ENCODE measurements at places on chromosomes 4 and X.

GRCh38 chrX:150984169-150984824 is 1.2 kb downstream of the HMGB3 start:
- DNase-seq = no peak
- H3K4me3 ChIP-seq = peak overlapping the region; percentile 22
- no peaks in the 10 kb centered on the region for H3K27me3 ChIP-seq
- no peak overlapping the region for H3K27ac ChIP-seq

GRCh38 chr4:66569228-66569627 is 898.9 kb upstream of the EPHA5 start:
- H3K4me3 ChIP-seq = no peak overlapping the region
- no peaks in the 10 kb centered on the region for H3K27me3 ChIP-seq
- no peak for DNase-seq
- H3K27ac ChIP-seq = no peak overlapping the region
- H3K4me1 ChIP-seq = no peaks in the 10 kb centered on the region
- no peaks in the 10 kb centered on the region for H3K36me3 ChIP-seq

DNA sequence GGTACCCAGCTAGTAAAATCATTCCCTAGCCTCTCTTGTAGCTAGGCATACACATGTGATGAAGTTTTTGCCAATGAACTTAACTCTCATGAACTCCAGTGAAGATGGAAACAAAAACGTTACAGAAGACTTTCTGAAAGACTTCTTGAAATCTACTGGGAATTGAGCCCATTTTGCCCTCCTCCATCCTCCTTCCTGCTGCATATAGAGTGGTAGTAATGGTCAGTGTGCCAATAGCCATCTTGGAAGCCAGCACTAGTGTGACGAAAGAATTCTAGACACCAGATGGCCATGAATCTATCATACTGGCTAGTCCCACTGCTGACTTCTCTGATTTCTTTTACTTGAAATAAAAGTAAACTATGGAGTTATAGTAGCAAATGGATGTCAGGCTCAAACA is 30.9 kb upstream of the PPA2 start:
- no peak for DNase-seq
- no peak overlapping the region for H3K4me3 ChIP-seq
- no peaks in the 10 kb centered on the region for H3K4me1 ChIP-seq
- no peaks in the 10 kb centered on the region for H3K27me3 ChIP-seq
- no peak overlapping the region for H3K27ac ChIP-seq
- H3K36me3 ChIP-seq = no peaks in the 10 kb centered on the region

GRCh38 chrX:108332281-108332680 is 105.9 kb downstream of the COL4A6 start:
- no peak overlapping the region for H3K4me3 ChIP-seq
- no peak for DNase-seq
- H3K27me3 ChIP-seq = no peaks in the 10 kb centered on the region
- no peaks in the 10 kb centered on the region for H3K4me1 ChIP-seq

DNA sequence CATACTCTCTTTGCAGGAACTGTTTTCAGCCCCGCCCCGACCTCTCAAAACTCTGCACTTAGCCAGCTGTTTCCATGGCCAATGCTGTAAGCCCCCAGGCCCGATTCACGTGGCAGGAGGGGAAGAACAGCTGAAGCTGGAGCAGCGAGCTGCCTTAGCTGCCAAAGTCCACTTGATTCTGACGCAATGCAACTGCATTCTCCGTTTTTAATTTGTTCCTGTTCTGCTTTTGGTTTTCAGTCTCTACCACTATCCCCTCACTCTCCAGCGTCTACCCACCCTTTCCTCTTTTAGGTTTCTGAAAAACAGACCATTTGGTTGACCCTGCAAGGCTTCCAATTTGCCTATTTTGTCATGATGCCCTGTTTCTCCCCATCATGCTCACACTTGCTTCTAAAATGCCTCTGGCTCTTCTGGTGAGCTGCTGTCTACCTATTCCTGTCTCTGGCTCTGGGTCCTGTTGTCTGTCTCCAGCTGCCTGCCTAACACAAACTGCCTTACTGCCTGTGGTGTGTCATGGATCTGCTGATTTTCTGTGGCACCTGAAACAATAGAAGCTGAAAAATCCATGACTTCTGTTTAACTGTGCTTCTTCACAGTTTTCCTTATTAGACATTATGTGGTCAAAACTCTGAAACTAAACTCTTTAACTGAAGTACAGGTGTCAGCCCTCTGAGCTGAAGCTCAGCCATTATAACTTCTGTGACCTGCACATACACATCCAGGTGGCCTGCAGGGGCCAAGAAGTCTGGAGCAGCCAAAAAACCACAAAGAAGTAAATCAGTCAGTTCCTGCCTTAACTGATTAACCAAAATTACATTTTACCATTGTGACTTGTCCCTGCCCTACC is 160.5 kb upstream of the AGTR2 start:
- no peaks in the 10 kb centered on the region for H3K36me3 ChIP-seq
- no peaks in the 10 kb centered on the region for H3K4me1 ChIP-seq
- H3K27ac ChIP-seq = no peak overlapping the region
- H3K27me3 ChIP-seq = no peaks in the 10 kb centered on the region

- no peak overlapping the region for H3K27ac ChIP-seq
- no peaks in the 10 kb centered on the region for H3K36me3 ChIP-seq
- H3K27me3 ChIP-seq = no peaks in the 10 kb centered on the region
- DNase-seq = no peak
These were observed 47.9 kb downstream of the RGS12 start for GRCh38 chr4:3340700-3341083.

- H3K36me3 ChIP-seq = no peaks in the 10 kb centered on the region
- no peak overlapping the region for H3K4me3 ChIP-seq
- no peak for DNase-seq
- H3K27ac ChIP-seq = no peak overlapping the region
These were observed 23.8 kb downstream of the F9 start for GRCh38 chrX:139554376-139554775.

- no peaks in the 10 kb centered on the region for H3K36me3 ChIP-seq
- no peaks in the 10 kb centered on the region for H3K4me1 ChIP-seq
- H3K4me3 ChIP-seq = no peak overlapping the region
- H3K27me3 ChIP-seq = no peaks in the 10 kb centered on the region
- no peak overlapping the region for H3K27ac ChIP-seq
- no peak for DNase-seq
These were observed 26.5 kb downstream of the RASGEF1B start for GRCh38 chr4:81445196-81445595.

- H3K36me3 ChIP-seq = no peaks in the 10 kb centered on the region
- DNase-seq = no peak
- no peaks in the 10 kb centered on the region for H3K4me1 ChIP-seq
These were observed 8.6 kb downstream of the FAM200B start for GRCh38 chr4:15690020-15690809.

GRCh38 chrX:41449615-41450014 is 2.5 kb downstream of the NYX start:
- no peak overlapping the region for H3K4me3 ChIP-seq
- H3K36me3 ChIP-seq = no peaks in the 10 kb centered on the region
- H3K4me1 ChIP-seq = no peaks in the 10 kb centered on the region
- no peak for DNase-seq
- peak overlapping the region; percentile 66 for H3K27ac ChIP-seq

- H3K4me3 ChIP-seq = no peak overlapping the region
- no peak overlapping the region for H3K27ac ChIP-seq
- H3K27me3 ChIP-seq = no peaks in the 10 kb centered on the region
- no peaks in the 10 kb centered on the region for H3K4me1 ChIP-seq
These were observed 1216.1 kb downstream of the FSTL5 start for GRCh38 chr4:160947653-160948052.

GRCh38 chr4:15956179-15956850 is 6.7 kb downstream of the FGFBP2 start:
- H3K4me1 ChIP-seq = no peaks in the 10 kb centered on the region
- DNase-seq = peak; percentile 30
- H3K4me3 ChIP-seq = no peak overlapping the region
- H3K36me3 ChIP-seq = no peaks in the 10 kb centered on the region

- no peaks in the 10 kb centered on the region for H3K27me3 ChIP-seq
- no peaks in the 10 kb centered on the region for H3K36me3 ChIP-seq
- H3K27ac ChIP-seq = no peak overlapping the region
- DNase-seq = no peak
These were observed 230.4 kb downstream of the CRLF2 start for GRCh38 chrX:981791-982626.

- no peaks in the 10 kb centered on the region for H3K36me3 ChIP-seq
- no peak overlapping the region for H3K27ac ChIP-seq
- H3K4me3 ChIP-seq = no peak overlapping the region
These were observed 80.9 kb upstream of the PLAC1 start for GRCh38 chrX:134738986-134739740.

- H3K27ac ChIP-seq = no peak overlapping the region
- no peak overlapping the region for H3K4me3 ChIP-seq
- DNase-seq = no peak
- no peaks in the 10 kb centered on the region for H3K36me3 ChIP-seq
These were observed 879.1 kb downstream of the ARAP2 start for GRCh38 chr4:35365186-35365585.

- no peak for DNase-seq
- H3K4me3 ChIP-seq = no peak overlapping the region
These were observed 29.2 kb downstream of the ARSJ start for GRCh38 chr4:113950207-113950606.

DNA sequence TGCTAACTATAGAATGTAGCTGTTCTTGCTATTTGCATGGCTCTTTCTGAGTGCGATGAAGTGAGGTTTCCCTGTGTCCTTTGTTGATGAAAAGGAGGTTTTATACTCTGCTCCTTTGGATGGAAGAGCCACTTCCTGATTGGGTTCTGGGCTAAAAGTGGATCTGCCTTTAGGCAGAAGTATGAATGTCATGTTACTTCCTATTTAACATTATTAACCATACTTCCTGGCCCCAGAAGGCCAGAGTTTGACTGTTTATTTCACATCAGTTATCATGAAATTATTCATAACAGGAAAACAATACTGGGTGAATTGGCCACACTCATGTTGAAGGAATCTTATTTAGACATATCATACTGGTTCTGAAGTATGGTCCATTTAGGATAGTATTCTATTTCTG is 386.2 kb downstream of the PCDH7 start:
- H3K27ac ChIP-seq = no peak overlapping the region
- no peak overlapping the region for H3K4me3 ChIP-seq
- no peak for DNase-seq
- no peaks in the 10 kb centered on the region for H3K36me3 ChIP-seq
- no peaks in the 10 kb centered on the region for H3K27me3 ChIP-seq

- no peaks in the 10 kb centered on the region for H3K36me3 ChIP-seq
- no peaks in the 10 kb centered on the region for H3K27me3 ChIP-seq
- no peak overlapping the region for H3K4me3 ChIP-seq
- H3K27ac ChIP-seq = no peak overlapping the region
These were observed 35.8 kb downstream of the RFC1 start for GRCh38 chr4:39330353-39330752.

DNA sequence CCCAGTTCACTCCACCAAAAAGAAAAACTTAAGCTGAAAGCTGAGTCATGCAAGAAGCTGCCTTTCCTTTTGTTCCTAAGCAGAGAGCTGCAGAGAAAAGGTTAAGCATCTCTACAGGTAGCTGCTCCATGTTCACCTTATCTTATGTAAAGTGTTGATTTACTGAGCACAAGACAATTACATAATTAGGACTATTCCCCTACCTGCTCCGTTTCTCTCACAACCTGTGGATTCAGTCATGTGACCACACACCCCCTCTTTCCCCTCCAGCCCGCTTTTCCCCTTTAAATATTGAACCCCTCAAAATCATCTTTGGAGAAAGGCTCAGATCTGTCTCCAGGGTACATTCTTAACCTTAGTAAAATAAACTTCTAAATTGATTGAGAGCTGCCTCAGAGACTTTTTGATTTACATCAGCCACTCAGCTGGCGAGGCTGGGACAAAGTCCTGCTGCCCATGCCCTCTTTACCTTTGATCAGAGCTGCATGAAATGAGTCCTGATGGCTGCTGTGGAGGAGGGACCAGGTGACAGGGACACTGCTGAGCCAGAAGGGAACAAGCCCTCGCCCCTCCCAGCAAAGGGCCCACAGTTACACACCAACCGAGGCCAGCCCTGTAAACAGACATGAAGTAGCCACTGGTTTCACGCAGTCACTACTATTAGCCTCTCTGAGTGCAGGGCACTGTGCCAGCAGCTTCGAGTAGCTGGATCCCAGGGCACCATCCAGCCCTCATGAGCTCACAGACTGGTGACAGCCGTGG is 53.9 kb upstream of the C4orf50 start:
- H3K27ac ChIP-seq = no peak overlapping the region
- H3K36me3 ChIP-seq = no peaks in the 10 kb centered on the region
- no peak for DNase-seq
- no peak overlapping the region for H3K4me3 ChIP-seq
- no peaks in the 10 kb centered on the region for H3K4me1 ChIP-seq

DNA sequence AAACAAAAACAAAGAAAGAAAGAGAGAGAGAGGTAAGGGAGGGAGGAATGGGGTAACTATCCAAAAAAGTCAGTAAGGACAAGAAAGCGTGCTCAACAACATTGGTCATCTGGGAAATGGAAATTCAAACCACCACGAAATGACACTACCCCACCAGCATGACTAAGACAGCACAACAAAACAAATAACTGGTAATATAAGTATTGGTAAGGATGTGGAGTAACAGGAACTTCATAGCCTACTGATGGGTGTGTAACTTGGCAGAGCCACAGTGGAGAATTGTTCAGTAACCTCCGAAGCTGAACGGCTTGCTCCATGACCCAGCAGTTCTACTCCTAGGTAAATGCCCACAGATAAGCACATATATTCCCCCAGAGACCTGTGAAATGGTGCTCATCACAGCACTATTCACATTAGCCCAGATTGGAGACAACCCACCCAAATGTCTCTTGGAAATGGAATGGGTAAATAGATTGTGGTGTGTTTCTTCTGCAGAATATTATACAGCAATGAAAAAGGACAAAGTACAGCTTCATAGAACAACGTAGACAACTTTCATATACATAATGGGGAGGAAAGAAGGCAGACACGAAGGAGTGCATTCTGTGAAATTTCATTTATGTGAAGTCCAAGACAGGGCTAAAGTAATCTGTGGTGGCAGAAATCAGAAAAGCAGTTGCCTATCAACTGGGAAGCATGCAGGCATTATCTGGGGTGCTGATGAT is 95.5 kb upstream of the ATP6AP2 start:
- no peaks in the 10 kb centered on the region for H3K36me3 ChIP-seq
- H3K4me1 ChIP-seq = no peaks in the 10 kb centered on the region
- no peak overlapping the region for H3K27ac ChIP-seq
- no peaks in the 10 kb centered on the region for H3K27me3 ChIP-seq

DNA sequence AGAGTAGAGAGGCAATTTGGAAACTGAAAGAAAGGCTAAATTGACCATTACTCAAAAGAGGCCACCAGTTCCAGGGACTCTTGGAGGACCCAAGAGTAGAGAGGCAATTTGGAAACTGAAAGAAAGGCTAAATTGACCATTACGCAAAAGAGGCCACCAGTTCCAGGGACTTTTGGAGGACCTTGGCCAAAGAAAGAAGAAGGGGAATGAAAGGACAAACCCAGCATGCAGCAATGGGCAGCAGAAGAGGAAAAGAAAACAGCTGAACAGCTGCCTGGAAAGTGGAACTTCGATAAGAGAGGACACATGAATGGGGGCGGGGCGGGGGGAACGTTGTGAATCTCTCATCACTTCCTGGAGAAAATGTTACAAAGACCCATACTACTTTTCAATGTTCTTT is 80.8 kb downstream of the PALLD start:
- DNase-seq = no peak
- no peaks in the 10 kb centered on the region for H3K27me3 ChIP-seq
- no peak overlapping the region for H3K4me3 ChIP-seq
- no peak overlapping the region for H3K27ac ChIP-seq
- no peaks in the 10 kb centered on the region for H3K36me3 ChIP-seq

All from uterus (tissue), 4 donors.